ENCODE measurements at places on chromosomes 5 and 9.

DNA sequence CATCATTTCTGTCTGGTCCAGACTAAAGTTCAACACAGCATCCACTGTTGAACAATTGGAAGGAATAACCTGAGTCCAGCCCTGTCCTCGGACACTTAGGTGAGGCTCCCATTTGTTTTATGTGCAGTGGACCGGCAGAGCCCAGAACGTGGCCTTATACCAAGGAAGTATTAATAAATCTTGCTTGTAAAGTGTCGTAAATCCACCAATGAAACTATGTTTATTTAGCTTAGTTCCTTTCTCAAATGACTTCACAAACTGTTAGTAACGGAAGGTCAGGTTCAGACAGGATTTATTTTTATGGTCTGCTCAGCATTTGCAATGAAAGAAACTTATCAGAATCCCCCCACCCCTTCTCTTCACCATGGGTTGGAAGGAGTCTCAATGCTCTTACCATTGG is 149.5 kb downstream of the PCSK1 start:
- DNase-seq = no peak

- DNase-seq = no peak
Measured at GRCh38 chr9:95225076-95225725, 92.3 kb downstream of the FANCC start.

GRCh38 chr5:130549884-130550561 is 615.0 kb downstream of the HINT1 start:
- DNase-seq = no peak

DNA sequence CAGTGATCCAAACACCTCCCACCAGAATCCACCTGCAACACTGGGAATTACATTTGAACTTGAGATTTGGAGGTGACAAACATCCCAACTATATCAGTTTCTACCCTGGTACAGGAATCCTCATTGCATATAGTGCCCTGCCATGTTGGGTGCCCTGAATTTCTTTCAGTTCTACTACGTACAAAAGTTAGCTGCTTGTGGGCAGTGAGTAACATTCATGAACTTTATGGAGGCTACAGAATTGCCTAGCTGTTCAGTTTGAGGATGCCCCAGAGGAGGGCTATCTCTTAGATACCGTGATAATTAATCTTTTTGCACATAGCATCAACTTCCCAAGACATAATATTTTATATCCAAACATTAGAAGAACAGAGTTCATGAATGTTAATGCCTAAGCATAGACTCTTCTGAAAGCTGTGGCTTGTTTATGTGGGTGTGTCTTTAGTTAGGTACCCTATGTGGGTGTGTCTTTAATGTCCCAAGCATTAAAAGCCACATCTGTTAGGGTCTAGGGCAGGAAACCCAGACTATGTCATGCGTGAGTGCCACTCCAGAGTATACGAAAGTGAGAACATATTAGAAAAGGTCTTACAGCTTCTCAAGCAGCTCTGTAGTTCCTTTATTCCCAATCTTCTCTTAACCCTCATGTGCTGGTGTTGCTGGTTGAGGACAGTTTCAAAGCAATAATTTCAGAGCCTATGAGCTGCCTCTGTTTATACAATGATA is 47.0 kb upstream of the CHD1 start:
- no peak for DNase-seq

Measured in activated naive CD4-positive, alpha-beta T cell (primary cell).